Activated CD4-positive, alpha-beta T cell treated with anti-CD3 and anti-CD28 coated beads, Interleukin-2, amount 50 U/mL, for 24 hours (primary cell): ENCODE measurements at places on chromosomes 4 and X.

- no peak for DNase-seq
Observed at GRCh38 chr4:111453216-111453615, 692.0 kb upstream of the FAM241A start.

GRCh38 chr4:55635741-55636655 is at the start of gene NMU:
NMU (minus strand) TSS chr4:55636298; CDS start chr4:55636192, 106 bp downstream.
- no peak for DNase-seq

DNA sequence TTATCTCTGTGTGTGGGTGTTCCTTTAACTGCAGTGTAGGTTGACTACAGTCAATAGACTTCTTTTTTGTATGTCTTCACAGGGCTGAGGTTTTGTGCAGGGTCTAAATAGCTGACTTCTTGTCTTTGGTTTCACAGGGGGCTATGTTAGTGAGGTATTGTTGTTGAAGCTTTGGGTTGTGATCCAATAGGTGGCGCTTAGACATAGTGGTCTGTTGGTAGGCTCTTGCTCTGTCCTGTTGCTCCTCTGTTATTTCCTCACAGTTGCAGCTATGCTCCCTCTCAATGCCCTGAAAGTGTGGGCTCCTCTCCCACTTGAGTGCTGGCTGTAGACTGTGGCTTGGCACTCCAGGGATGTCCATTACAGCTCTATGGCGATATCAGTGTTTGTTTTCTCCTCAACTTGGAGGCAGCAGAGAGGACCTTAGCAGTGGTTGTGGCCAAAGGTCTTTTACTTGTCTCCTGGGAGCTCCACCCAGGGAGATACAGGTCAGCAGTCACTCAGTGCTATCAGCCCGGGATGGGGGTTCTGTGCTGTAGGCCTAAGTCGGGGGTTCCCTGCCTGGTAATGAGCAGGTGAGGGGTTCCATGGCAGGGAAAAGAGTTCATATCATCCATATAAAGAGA is 14.0 kb downstream of the POF1B start:
- no peak for DNase-seq

GRCh38 chr4:20256381-20256881 is 4.7 kb downstream of the SLIT2 start:
- no peak for DNase-seq

DNA sequence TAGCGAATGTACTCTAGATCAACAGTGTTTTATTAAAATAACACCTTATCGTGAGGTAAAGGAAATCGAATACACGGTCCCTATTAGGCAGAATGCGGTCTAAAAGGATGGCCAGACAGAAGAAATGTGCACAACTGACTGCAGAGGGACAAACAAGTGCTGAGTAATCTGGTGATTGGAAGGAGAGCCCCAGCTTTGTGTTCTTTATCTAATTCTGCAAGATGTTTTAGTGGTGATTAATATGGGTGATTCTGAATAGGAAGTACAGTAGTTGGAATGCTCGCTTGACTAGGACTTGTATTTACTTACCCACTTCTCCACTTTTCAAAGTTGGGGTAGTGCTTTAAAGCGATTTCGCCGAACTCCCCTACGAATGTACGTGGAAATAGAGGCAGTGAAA is 1.2 kb downstream of the WDR44 start:
- no peak for DNase-seq

- DNase-seq, result no peak
Observed at GRCh38 chrX:10106806-10107205, 50.0 kb upstream of the CLCN4 start.

DNA sequence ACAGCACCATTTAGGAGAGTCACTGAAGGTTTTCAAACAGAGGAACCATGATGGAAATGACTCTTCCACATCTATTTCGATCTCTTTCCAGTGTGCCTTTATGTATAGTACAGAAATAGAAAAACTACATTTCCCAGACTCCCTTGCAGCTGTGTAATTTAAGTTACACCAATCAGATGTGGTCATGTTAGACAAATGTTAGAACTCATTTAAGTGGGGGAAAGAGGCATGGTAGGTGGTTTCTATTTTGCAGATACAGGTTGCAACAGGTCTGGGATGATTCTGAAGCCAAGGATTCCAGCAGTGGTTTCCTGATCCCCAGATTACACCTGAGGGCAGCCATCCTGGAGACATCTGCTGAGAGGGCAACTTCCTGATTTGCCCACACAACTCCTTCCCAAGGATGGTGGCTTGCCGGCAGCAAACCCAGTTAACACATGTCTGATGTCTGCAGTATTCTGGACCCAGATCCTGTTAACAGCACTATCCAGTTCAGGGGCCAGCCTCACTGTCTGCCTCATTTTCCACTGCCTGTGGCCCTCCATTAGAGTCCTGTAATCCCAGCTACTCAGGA is 38.7 kb upstream of the PDK3 start:
- no peak for DNase-seq

DNA sequence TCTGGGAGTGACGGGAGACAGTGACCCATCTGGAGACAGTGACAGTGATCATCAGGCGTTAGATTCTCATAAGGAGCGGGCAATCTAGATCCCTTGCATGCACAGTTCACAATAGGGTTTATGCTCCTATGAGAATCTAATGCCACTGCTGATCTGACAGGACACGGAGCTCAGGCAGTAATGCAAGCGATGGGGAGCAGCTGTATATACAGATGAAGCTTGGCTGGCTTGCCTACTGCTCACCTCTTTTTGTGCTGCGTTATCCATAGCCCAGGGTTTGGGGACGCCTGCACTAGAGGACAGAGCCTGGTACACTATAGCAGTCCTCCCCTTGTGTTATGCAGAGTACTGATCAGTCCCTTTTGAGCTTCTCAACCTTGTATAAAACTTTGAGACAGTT is 23.5 kb downstream of the NFKB1 start:
- no peak for DNase-seq

GRCh38 chr4:42608551-42608950 is 48.4 kb downstream of the ATP8A1 start:
- no peak for DNase-seq

- DNase-seq, result no peak
Observed at GRCh38 chrX:137549851-137550664, 15.9 kb upstream of the ZIC3 start.

DNA sequence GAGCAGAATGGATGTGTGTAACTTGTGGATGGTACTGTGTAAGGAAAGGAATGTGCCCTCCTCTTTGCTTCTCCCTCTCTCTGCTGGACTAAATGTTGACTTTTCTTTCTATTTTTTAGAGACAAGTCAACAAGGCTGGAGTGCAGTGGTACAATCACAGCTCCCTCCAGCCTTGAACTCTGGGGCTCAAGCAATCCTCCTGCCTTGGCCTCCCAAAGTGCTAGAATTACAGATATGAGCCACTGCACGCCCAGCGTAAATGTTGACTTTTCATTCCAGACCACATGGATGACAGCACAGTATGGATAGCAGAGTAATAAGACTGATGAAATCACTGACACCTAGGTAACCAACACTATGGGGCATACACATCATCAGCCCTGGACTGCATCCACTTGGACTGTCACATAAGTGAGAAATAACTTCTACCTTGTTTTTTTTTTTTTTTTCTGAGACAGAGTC is 5.1 kb upstream of the RPS3A start:
- DNase-seq, result no peak

DNA sequence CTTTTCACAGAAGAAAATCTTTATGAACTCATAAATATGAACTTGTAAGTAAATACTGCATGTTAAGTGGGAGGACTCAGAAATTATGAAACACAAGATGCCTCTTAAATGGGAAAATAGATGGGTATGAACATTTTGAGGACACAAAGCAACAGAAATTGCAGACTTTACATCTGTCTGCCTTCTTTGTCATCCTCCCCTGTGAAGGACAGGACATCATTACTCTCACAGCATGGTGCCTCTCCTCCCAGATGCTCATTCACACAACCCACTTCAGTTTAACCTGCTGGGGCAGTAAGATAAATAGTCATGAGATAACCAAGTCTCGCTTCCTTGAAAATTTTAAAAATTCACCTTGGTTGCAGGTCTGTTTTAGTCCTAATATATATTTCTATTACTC is 144.5 kb downstream of the APBB2 start:
- no peak for DNase-seq

GRCh38 chrX:13845721-13846378 is 29.0 kb upstream of the GPM6B start:
- DNase-seq, result no peak

GRCh38 chr4:25144870-25145481 is 15.3 kb downstream of the SEPSECS start:
- DNase-seq, result no peak

- DNase-seq, result no peak
Observed at GRCh38 chrX:118566359-118566758, 70.7 kb downstream of the DOCK11 start.

DNA sequence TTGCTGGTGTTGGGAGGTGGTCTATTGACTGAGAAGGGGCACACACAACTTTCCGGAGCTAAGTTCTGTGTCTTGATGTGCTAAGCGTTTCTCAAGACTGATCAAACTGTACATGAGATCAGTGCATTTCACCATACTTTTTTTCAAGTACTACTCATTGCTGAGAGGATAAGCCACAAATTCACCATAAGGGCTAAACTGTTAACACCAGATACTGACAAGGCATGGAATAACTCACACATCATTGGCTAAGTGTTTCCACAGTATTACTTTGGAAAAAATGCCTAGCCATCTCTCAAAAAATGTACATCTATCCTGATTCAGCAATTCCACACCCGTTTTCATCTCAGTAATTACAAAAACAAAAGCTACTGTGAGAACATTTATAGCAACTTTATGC is 13.0 kb downstream of the RBMX start:
- no peak for DNase-seq

DNA sequence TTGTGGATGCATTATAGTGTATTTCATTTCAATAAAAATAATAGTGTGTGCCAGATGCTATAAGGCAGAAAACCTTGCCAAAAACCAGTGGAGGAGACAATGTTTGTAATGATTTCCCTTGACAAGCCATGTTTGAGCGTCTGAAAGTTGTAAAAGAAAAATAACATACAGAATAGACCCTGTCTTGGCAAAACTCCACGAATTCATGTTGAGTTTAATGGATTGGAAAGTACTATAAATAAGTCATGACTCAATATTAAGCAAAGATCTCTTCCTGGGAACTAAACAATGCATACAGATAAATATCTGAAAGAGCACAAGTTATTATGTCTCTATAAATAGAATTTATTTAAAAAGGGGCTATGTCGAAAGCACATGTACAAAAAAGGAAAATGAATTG is 543.5 kb downstream of the GABRG1 start:
- no peak for DNase-seq

DNA sequence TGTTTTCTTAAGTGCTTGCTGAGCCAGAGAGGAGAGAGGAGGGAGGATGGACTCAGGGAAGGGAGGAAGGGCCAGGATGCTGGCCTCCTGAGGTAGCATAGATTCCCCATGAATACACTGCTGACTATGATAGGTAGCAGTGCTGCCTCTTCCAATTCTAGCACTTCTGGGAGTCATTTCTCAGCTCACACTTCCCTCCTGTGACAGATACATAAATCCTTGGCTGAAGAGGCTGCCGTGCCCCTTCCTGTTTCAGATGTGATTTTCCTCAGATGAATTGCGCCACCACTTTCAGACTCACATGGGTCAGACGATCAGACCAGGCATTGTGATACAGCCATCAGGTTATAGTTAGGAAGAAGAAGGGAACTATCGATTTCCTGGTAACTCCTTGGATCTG is 22.4 kb downstream of the TSC22D3 start:
- no peak for DNase-seq

GRCh38 chrX:85977218-85977617 is 70.1 kb downstream of the CHM start:
- DNase-seq, result no peak

DNA sequence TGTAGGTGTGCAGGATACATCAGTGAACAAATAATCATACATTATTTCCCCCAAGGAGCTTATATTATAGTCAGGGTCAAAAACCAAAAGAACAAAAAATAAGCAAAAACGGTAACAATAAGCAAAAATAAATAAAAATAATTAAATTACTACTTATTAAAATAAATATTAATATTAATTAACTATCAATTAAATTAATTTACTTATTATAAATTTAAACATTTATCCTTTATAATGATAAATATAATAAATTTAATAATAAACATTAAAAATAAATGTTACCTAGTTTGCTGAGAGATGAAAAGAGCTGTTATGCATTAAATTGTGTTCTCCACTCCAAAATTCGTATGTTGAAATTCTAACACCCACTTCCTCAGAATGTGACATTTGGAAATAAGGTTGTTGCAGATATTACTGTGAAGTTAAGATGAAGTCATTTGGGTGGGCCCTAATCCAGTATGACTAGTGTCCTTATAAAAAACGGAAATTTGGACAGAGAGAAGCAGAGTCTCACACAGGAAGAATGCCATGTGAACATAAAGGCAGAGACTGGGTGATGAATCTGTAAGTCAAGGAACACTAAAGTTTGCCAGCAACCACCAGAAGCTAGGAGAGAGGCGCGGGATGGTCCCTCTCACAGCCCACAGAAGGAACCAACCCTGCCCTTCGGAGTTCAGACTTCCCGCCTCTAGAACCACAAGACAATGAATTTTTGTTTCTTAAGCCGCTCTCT is 67.2 kb upstream of the IBSP start:
- no peak for DNase-seq

DNA sequence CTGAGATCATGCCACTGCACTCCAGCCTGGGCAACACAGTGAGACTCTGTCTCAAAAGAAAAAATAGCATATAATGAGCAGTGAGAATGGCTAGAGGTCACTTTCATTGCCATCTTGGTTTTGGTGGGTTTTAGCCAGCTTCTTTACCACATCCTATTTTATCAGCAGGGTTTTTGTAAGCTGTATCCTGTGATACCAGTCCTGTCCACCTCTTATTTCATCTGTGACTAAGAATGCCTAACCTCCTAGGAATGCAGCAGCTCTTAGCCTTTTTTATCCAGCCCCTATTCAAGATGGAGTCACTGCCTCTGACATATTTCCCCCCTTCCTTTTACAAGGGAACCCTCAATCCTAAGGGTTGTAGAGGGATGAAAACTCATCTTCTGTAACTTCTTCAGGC is 26.1 kb upstream of the IGFBP7 start:
- DNase-seq, result no peak

GRCh38 chr4:125315576-125316400 is 1.0 kb downstream of the FAT4 start:
- no peak for DNase-seq

DNA sequence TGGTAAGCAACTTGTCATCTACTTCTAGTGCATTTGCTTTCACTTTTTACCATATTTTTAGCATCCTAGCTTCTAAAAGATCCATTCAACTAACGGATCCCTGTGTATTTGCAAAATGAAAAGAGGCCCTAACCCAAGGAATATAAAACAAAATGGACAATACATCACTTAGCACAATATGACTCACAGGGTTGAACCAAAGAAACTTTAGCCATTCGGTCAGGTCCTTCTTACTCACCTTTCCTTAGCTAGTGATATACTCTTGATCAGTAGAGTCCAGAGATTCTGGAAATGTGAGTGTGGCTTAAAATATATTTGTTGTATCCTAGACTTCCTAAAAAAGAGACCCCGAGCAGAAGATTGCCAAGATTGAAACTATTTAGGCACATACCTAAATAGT is 19.5 kb downstream of the TMPRSS11E start:
- DNase-seq, result no peak
